ENCODE measurements at places on chromosomes 7 and 10.

DNA sequence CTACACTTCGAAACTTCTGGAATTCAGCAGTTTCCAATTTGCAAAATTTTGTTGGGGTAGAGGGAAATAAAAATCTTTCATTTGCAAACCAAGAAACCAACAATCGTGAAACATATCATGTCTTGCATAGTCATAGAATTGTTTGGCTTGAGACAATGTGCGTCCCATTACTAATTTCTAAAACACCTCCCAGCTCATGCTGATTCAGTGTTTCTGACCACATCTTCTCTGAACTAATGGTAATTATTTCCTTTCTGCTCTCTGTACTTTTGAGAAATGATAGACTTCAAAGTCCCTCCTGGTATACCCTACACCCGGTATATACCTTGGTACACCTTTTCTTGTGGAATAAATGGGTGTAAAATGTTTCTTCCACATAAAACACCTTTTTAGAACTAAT is 41.8 kb upstream of the TSPAN13 start:
- DNase-seq: no peak

DNA sequence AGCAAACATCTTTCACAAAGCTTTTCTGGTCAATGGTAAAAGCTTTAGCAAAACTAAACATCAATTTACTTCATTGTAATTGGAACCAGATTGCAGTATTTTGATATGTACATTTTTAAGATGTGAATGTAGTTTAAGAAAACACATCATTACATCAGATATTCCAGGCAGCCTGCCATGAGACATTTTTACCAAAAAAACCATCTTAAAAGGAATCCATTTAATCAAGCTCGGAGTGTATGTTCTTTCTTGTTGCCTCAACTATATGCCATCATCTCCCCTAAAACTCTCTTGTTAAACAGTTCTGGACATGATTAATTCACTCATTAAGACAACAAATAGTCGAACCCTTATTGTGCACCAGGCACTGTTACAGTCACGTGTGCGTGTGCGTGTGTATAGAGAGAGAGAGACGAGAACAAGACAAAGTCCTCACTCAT is 97.5 kb downstream of the UBE2H start:
- no peak for DNase-seq

DNA sequence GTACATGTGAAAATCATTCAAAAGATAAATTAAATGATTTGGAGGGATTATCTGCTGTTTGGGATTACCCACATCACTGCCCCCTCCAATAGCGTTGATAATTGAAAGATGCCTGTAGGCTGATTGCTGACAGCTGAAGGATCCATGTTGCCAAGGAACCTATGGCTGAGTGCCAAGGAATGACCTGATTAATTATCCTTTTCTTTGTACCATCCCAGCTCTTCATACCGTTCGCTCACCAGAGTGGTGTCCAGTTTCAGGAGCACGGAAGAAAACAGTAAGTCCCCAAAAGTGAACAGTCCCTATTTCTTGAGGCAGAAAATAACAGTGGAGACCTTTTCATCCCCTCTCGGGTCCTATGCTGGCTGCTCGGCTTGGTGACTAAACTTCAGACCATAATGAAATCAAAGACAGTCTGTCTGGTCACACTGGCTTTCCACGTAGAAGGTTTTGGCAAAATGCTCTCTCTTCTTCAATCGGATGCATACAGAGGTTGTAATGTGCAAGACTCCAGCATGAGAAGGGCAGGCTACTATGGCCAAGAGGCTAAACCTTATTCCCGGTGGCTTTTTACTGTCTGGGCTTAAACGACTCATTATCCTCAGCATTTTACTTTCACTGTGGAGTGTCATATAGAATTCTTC is 108.8 kb downstream of the SPAG6 start:
- no peak for DNase-seq

DNA sequence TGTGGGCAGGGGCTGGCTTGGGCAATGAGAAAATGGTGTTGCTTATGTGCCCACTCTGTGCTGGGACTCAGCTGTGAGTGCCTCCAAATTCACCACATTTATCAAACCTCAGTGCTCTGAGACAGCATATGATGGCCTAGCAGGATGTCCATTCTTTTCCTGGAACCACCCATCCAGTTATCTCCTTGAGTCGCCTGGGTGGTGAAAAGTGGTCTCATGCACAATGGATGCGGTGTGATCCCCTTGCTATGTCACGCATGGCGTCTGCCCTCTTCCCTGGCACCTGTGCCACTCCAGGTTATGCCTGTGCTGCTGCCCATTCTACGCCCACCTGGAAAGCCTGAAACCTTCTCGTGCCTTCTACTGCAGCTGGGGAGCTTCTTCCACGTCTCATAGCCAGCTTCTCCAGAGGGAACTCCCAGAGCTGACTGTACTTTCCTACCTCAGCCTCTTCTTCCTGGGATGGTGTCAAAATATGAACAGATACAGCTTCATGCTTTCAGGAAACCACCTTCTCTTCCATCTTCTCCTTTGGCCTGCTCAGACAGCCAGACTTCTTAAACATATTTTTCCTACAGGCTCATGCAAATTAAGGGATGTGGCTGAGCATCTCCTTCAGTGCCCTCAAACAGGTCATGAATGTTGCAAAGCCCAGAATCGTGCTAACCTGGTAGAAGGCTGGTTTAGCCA is 147.3 kb downstream of the PFKFB3 start:
- DNase-seq: no peak

DNA sequence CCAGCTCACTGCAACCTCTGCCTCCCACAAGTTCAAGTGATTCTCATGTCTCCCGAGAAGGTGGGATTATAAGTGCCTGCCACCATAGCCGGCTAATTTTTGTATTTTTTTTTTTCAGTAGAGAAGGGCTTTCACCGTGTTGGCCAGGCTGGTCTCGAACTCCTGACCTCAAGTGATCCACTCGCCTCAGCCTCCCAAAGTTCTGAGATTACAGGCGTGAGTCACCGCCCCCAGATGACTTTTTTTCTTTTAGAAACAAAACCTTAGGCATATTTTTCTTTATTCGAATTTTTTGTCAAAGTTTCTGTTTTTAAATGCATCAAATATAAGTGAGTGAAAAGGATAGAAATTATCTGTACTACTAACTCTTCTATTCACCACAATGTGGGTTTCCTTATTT is 113.1 kb downstream of the LRRC4 start:
- no peak for DNase-seq

GRCh38 chr10:53430127-53430891 is 657.7 kb upstream of the MBL2 start:
- no peak for DNase-seq

- no peak for DNase-seq
These were observed 747 bp upstream of the NEURL1 start for GRCh38 chr10:103492655-103493261.

DNA sequence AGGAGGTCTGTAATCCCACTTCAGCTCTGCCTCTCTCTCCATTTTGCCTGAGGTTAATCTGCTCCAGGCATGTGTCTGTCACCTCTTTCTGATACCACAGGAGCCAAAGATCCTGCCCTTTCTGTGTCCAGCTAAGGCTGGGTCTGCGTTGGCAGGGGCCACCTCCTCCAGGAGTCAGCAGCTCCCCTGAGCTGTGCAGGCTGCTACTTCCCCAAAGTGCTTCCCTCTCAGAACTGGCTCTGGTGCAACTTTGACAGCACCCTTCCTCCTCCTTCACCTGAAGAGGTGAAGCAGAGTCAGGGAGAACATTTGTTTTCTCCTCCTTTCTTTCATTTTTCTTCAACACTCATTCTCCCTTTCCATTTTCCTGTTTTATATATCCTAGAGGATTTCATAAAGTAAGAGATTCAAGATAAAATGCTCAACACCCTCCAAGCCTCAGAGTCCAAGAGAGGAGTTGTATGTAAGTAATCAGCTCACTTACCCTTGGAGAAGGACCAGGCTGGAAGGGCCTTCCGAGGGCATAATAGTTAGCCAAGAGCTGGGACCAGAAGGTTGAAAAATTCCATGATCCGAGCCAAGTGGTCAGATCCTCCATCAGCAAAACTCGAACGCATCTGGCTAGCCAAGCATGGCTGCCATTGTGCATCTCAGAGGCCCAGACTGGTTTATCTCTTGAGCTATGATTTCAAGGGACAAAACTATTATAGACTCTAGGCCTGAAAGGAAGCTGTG is 257.3 kb downstream of the PTEN start:
- DNase-seq: no peak

DNA sequence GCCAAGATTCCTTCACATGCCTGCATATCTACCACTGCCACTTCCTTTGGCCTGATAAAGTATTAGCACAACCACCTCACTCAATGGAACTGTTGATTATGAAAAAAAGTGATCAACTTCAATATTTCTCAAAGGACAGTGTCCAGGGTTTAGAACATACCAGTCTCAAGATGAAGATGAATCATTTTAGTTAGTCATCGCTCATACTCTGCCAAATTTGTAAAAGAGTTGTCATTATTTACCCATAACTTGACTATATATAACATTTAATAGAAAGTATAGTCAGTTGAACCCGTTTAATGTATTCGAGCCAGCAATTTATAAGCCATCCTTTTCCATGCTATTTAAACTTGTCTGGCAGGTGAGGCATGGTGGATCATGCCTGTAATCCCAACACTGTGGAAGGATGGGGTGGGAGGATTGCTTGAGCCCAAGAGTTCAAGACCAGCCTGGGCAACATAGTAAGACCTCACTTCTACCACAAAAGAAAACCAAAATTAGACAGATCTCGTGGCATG is 33.2 kb downstream of the SPAM1 start:
- no peak for DNase-seq

GRCh38 chr10:4807761-4808507 is 18.1 kb upstream of the AKR1E2 start:
- DNase-seq: no peak

DNA sequence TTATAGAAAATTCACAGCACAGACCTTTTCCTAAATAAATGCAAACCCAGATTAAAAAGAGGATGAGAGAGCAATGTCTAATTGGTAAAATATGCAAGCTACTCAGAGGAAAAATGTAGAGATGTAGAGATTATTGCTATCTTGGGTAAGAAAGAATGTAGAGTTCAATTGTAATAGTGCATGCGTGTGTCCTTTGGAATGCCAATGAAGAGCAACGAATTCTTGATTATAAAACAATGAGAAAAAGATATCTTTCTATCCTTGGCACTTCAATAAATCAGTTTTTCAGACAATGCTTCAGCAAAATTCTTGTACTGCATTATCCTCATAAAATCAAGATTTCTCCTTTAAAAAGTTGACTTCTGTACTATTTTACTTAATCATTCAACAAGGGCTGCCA is 50.9 kb downstream of the SEMA3D start:
- no peak for DNase-seq

DNA sequence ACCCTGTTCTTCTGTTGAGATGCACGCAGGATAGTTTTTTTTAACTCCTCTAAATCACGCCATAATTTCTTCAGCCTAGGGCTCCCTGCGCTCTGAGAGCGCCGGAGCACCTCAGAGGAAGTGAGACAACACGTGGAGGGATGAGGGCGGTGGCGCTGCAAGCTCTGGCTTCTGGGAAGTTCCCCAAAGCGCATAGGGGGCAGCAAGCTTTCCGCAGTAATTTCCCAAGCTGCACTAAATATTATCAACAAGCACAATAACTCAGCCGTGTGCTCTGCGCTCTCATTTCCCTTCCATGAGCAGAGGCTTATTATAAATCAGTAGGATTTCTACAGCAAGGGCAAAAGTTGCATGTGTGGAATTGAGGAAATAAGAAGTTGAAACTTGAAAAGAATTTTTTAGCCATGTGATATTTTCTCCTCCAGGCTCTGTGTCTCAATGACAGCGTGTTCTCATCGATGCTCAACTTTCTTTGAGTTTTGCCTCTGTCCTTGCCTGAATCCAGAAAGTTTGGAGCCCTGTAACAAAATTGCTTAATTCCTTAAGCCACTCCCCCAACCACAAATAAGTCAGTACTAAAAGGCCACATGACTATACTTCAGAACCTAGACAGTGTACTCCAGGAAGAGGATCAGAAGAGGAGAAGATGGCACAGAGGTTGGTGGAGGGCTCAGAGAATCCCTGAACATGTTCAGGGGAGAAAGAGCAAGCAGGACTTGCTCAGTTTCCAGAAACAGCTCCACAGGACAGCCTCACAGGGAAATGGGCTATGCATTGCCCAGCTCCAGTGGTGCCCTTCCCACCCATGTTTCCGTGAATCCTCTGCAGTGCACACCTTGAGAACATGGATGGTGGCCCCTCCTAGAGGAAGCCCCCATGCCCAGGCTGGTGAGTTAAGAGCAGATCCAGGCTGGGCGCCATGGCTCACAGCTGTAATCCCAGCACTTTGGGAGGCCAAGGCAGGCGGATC is 221.5 kb upstream of the GHITM start:
- DNase-seq: no peak

DNA sequence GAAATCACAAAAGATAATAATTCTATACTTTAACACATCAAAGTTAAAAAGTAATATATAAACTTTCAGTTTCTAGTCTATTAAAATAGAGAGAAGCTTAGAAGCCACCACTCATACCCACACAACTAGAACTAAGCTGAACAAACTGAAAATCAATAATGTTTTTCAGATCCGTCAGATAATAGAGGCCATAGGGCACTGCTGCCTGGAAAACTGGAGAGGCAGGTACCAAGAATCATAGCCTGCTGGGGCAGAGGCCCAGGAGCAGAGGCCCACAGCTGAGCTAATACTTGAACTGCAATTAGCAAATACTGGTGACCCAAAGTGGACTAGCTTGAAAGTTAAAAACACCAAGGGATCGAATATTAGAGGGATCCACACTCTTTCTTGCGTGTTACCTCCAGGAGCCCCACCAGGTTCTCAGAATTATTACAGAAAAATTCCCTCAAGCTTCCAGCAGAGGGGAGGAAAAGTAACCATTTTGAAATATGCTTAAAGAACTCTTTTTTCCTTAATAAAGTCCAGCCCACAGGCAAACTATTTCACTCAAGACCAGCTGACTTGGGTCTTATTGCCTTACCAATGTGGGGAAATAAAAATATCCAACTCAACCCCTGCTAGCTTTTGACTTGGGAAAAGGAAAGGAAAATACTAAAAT is 774.1 kb upstream of the IGFBP3 start:
- no peak for DNase-seq

DNA sequence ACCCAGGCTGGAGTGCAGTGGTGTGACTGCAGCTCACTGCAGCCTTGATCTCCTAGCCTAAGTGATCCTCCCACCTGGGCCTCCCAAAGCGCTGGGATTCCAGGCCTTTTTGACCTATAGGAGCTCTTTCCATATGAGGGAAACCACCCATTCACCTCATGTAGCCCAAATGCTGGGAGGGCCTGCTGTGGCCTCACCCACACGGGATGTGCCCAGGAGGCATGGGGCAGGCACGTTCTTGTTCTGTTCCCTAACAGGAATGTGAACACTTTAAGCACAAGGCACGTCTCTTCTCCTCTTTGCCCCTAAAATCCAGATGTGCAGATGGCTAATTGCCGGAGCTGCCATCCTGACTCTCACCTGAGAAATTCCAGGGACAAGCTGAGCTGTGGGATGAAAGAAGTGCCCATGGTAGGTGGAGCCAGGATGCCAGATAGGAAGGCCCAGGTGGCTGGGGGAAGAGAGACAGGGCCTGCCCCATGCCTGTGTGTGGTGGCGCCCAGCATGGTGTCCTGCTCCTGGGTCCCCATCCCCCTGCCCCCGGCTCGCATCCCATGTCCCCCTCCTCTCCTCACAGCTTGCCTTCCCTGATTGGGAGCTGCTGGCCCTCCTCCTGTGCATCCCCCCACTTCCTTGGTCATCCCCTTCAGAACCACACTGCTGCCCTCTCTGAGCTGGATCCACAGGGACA is 17.3 kb downstream of the CAMK2B start:
- DNase-seq: no peak
